ENCODE measurements at places on chromosomes 16 and 17.

DNA sequence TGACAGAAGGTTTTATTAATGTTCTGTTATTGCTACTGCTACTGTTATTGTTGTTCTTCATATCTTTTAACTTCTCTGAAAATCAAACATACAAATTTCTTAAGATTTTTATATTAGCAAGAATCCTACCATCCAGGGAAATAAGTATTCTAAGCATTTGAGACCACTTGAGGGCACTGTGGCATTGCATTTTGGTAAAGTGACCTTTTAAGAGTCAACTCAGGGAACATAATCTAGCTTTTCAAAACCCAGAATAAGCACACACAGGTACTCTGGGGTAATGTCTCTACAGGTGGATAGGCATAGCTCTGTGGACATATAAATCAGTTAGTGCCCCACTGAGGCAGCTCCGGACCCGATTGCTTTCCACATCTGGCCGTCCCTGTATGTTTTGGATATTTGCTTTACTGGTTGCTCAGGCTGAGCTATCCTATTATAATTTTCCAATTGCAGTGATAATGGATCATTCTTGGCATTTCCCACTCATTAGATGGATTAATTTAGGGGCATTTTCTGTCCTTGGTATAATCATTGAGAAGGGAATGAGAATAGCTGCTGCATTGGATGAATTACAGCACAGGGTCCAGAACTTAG, 1425.1 kb upstream of the CDH8 start:
- H3K4me1 ChIP-seq, result no peaks in the 10 kb centered on the region
- H3K27me3 ChIP-seq, result no peaks in the 10 kb centered on the region
- H3K36me3 ChIP-seq, result no peaks in the 10 kb centered on the region
- H3K4me3 ChIP-seq, result no peak overlapping the region

GRCh38 chr16:27127308-27127707, 60.6 kb downstream of the C16orf82 start:
- no peaks in the 10 kb centered on the region for H3K4me1 ChIP-seq
- no peaks in the 10 kb centered on the region for H3K36me3 ChIP-seq
- H3K27me3 ChIP-seq, result no peaks in the 10 kb centered on the region

- H3K27me3 ChIP-seq, result no peaks in the 10 kb centered on the region
- H3K27ac ChIP-seq, result no peak overlapping the region
- H3K36me3 ChIP-seq, result peaks cover 71% of the 10 kb centered on the region
- H3K4me1 ChIP-seq, result no peaks in the 10 kb centered on the region
- no peak for DNase-seq
Measured at GRCh38 chr17:78687944-78688343, 94.1 kb downstream of the CYTH1 start.

DNA sequence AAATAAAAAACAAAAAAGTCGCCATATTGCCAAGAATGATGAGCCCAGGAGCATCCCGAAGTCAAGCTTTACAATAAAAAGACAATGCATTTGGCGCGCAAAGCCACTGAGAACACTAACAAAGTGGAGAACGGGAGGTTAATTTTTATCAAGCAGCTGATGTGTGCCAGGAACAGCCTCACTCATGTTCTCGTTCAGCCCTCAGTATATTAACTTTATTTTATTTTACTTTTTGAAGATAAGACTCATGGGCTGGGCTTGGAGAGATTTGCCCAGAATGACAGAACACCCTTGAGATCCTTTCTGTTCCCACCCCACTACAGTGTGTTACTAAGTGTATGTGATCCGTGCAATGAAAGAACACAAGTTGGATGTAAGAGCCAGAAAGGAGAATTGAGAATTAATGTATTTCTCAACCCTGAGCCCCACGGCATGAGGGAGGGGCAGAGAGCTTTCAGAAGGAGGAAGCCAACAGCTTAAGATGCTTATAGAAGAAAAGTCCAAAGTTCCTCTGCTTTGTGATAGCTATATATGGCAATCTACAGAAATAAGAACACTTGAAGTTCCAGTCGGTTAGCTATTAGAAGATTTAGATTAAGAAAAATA, 48.4 kb downstream of the COTL1 start:
- H3K27ac ChIP-seq, result no peak overlapping the region
- DNase-seq, result no peak
- H3K36me3 ChIP-seq, result peaks cover 87% of the 10 kb centered on the region
- no peaks in the 10 kb centered on the region for H3K27me3 ChIP-seq
- no peak overlapping the region for H3K4me3 ChIP-seq
- no peaks in the 10 kb centered on the region for H3K4me1 ChIP-seq

- H3K27ac ChIP-seq, result no peak overlapping the region
- no peak for DNase-seq
- no peaks in the 10 kb centered on the region for H3K36me3 ChIP-seq
- no peak overlapping the region for H3K4me3 ChIP-seq
- no peaks in the 10 kb centered on the region for H3K27me3 ChIP-seq
Measured at GRCh38 chr16:75095204-75095621, 21.4 kb downstream of the LDHD start.

DNA sequence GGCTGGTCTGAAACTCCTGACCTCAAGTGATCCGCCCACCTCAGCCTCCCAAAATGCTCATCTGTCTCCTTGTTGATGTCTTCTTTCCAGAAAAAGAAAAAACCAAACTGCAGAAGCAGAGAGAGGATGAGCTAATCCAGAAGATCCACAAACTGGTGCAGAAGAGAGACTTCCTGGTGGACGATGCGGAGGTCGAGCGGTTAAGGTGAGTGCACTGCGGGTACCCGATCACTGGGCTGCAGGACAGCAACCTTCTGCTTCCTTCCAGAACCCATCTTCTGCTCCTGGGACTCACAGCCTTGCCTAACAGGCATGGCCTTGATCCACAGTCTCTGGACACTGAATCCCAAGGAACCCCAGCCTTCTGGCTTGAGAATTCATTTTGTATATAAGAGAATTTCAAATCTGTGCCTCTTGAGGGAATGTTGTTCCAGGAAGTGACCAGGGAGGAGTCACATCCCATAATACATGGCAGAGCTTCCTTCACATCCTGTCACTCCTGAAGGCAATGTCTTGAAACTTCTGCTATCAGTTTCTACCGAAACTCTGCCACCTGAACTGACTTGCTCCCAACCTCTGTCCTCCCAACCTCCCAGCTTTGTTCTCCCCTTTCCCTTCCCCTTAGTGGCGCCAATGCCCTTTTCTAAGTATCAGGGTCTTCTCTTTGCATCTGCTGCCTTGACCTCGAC, 61.7 kb downstream of the MARF1 start:
- H3K4me3 ChIP-seq, result no peak overlapping the region
- H3K4me1 ChIP-seq, result peaks cover 4% of the 10 kb centered on the region
- no peaks in the 10 kb centered on the region for H3K27me3 ChIP-seq
- no peak for DNase-seq
